ENCODE measurements at places on chromosomes 7 and 10.

- DNase-seq, result no peak
Observed at GRCh38 chr7:36945612-36946400, 221.5 kb upstream of the AOAH start.

DNA sequence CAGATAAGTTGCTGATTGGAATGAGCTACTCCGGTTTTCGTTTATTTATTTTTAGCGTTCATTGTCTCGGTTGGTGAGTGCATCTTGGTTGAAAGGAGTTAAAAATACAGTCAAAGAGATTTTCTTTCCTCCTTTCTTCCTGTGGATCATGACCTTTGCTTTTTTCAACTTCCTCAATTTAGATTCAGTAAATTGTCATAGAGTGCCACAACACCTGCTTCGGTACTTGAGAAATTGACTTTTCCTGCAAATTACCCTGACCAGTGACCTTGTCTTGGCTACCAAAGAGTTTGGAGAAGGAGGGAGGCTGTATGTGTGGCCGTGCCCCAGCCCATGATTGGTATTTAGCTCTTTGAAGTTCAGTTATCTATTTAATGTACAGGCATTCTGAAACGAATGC lies 128.7 kb downstream of the FAM204A start:
- no peak for DNase-seq

- DNase-seq, result no peak
Observed at GRCh38 chr10:89022734-89023133, 32.1 kb downstream of the FAS start.

DNA sequence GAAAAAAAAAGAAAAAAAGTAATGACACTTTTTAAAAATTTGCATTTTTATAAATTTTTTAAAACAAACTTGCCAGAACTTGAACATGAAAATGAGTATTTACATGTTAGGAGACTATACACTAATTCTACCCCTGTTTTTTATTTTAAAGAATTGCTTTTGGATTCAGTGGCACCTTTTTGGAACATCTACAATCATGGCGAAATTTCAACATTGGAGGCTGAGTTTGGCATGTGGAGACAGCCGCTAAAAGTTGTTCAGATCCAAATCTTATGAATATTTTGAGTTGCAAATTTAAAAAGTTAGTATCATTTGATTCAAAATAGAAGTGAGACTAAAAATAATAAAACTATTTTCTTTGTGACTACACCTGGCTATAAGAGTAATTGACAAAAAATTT lies 804.2 kb downstream of the MAGI2 start:
- no peak for DNase-seq

GRCh38 chr10:72692994-72693781 lies 1.2 kb downstream of the MCU start:
- no peak for DNase-seq

DNA sequence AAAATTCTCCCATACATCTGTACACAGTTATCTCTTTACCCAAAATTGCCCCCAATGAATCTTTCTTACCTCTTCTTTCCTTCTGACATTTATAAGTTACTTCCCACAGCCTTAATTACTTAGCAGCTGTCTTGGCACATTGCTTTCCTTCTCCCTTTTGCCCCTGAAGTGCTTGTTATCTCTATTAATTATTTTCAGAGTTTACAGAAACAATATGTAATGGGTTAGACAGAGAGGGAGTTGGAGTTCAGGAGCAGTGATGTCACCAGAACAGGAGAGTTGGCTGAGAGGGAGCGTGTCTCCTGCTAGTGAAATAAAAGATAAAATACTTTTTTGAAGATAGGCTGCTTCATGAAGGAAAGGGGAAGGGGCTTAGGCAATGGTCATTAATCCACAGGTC lies 57.4 kb downstream of the ITGB8 start:
- DNase-seq, result no peak
